SK-N-SH treated with all-trans-retinoic acid at 6 μM for 48 hours (cell line): ENCODE measurements at places on chromosomes 2 and 18.

- no peak for ATAC-seq
Measured at GRCh38 chr2:24559473-24560113, 68.5 kb downstream of the NCOA1 start.

DNA sequence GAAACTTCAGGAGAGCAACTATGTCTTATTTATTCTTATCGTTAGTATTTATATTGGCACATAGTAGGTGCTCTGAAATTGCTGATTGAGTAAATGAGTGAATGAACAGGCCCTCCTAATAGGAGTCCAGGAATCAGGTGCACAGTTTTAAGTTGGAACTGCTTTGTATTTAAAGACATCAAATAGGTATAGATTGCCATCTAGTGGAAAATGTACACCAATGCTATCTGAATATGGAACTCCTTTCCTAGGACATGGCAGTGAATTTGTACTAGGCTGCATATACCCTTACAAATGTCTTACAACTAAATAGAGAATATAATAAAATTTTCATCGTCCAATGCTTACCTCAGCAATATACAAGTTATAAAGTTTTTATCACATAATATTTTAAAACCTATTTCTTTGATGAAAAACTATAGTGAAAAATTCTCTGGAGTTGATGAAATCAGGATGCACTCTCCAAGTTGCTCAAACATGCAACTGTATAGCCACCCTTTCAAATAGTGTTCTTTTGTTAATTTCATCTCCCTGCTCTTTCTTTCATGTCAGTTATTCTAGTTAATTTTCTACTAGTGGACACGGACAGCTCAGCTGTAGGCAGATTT is 318.9 kb upstream of the SYT4 start:
- peak; percentile 95 for ATAC-seq

DNA sequence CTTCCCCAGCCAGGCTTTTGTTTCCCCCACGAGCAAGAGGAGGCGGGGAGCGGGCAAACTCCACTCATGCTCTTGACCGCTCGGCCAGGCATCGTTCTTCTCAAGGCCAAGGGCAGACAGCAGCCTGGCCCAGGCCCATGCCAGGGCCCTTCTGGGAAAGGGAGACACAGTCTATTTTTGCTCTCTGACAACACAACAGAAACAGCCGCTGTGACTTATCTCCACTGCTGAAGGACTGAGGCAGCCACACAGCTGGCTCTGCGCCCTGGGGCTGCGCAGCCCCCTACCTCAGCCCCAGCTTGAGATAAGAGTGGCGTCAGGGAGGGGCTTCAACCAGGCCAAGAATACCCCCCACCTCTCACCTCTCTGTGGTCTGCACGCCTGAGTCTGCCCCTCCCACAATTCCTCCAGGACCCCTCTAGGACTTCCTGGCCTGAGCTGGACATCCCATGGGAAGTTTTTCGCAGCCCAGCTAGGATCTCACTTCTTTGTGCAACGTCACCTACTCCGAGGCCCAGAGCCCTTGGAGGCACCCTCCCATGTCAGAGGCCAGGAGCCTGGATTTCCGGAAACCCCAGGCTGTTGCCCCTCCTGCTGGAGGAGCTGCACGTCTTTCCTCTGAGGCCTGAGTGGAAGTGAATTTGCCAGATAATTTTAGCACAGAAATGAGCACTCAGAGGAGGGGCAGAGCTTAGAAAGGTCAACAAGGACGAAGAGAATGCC is 118.9 kb upstream of the OTOS start:
- ATAC-seq, result no peak

GRCh38 chr18:13486284-13486683 is 240.1 kb downstream of the FAM210A start:
- ATAC-seq, result no peak

DNA sequence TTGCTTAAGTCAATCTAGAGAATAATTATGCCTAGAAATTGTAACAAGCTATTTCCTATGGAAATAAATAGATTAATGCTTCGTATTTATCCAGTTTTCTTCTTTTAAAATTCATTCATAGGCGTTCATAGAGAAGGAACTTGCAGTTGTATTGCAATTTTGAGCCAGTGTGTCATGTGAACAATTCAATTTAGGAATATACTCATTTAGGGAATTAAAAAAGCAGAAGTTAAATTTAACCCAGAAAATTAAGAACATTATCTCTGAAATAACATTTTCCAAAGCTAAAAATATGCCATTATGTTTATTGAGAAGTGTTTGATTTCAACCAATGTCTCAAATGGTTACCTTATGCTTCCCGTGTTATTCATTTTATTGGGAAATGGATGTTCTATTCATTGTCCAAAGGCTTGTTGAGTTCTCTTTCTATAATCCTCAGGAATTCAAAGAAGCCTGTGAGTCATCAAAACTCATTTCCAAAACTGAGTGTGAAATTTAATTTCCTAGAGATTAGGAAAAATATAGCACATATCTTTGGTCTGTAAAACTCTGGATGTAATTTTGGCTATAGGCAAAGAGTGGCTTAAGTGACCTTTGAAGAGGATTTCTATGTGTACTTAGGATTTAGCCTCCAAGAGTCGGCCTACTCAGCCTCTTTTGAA is 99.7 kb downstream of the SLC8A1 start:
- no peak for ATAC-seq

GRCh38 chr2:8408560-8409460 is 273.0 kb upstream of the ID2 start:
- ATAC-seq, result no peak

DNA sequence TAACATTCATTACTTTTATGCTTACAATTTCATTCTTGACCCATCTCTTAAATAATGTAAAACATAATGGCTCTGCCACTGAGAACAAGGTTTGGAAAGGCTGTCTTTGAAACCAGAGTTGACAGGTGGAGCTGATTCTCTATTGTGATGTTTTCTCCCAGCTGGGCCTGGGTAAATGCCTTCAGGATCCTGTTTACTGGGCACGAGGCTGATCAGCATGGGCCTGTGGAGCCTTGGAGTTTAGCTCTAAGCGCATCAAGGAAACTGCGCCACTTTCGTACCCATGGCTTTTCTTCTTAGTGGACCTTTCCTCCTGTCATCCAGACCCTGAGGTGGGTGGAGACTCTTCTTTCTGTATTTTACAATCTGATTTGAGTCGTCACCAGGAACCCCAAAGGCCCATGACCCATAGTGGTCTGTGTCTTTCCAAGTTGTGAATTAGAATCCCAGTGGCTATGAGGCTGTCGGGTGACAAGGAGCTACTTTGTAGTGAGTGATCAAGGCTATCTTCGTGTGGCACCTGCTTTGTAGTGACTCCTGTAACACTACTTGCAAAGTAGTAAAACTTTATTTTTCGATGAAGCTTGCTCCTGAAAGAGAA is 123.1 kb downstream of the LPIN1 start:
- no peak for ATAC-seq

- ATAC-seq, result no peak
Measured at GRCh38 chr18:59006461-59007067, 133.1 kb upstream of the SEC11C start.

GRCh38 chr2:178306352-178307073 is 112.2 kb downstream of the OSBPL6 start:
- ATAC-seq, result peak; percentile 93

DNA sequence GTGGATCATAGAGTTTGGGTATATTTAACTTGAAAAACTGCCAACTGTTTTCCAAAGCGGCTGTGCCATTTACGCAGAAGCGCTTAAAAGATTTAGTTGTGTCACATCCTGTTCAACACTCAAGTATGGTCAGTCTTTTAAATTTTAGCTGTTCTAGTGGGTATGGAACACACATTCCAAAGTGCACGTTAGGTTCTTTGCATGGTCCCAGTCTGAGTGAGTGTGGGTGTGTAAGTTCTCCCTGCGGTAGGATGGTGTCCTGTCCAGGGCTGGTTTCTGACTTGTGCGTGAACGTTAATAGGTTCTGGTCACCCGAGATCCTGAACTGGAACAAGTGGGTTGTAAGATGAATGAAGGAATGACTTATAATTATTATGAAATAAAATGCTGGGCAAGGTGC is 28.4 kb upstream of the IL36G start:
- ATAC-seq, result no peak

DNA sequence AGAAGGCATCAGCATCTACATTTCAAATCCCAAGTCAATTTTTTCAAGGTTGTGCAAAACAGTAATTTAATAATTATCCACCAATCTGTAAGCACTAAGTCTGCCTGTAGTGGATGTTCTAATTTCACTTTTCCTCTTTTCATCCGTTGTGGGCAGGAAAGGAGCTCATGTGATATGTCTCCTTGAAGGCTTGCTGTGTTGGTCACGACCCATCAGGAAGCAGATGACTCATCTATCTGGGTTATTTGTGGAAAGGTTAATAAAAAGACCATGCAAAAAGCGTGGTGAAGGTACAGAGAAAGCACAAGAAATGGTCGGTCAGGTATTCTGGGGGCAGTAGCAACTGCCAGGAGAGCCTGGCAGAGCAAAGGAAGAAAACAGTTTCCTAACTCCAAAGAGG is 476.7 kb upstream of the RAB6C start:
- no peak for ATAC-seq

DNA sequence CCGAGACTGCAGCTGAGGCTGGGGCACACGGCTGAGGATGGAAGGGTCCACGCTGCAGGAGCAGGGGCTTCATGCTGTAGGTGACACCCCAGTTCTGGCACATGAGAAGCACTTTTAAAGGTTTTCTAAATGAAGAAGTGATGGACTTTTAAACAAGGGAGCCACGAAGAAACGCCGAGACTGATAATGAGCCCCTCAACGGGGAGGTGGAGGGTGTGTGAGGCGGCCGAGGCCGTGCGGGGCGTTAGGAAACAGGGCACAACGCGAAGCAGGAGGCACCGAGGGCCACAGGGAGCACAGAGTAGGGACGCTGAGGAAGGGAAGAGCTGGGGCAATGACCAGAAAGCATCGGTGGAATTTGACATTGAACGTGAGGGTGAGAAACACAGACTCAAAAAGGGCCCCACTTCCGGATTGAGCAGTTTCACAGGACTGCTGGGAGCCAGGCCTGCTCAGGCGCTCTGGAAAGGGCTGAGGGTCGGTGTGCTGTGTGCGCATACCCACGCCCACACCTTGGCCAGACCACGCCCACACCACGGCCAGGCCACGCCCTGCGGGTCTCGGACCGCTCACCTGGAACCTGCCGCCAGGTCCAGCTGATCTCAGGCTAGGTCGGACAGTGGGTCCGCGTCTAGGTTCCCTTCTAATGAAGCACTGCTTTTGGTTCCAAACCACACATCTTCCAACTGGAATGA is 115.7 kb downstream of the GYPC start:
- no peak for ATAC-seq

- no peak for ATAC-seq
Measured at GRCh38 chr2:239689985-239690384, 289.2 kb upstream of the HDAC4 start.

DNA sequence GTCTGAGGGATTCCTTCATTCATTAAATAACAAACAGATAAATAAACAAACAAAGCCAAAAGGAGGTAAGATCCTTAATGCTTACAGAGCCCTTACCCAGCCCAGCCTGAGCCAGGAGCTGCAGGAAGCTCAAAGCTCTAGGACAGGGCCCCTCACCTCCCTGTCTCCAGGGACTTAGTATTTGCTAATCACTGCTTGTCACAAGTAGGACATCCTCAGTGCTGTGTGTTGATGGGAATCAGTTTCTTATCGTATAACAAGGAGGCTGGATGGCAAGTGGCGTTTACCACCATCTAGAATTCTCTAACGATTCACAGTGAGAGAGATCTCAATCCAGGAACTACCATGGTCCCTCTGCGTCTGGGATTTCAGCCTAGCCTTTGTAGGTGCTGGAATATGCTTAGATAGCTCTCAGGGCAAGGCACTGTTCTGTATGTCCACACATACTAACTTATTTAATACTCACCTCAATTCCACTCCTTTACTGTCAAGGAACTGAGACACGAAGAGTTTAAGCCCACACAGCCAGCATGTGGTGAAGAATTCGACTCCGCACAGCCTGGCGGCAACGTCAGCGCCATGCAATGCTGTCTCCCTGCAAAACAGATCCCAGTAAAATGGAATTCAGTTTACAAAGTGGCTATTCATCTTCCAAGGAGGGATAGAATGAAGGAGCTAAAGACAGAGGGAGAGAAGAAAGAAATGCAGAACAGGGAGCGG is 164.8 kb downstream of the MYCN start:
- ATAC-seq, result no peak

DNA sequence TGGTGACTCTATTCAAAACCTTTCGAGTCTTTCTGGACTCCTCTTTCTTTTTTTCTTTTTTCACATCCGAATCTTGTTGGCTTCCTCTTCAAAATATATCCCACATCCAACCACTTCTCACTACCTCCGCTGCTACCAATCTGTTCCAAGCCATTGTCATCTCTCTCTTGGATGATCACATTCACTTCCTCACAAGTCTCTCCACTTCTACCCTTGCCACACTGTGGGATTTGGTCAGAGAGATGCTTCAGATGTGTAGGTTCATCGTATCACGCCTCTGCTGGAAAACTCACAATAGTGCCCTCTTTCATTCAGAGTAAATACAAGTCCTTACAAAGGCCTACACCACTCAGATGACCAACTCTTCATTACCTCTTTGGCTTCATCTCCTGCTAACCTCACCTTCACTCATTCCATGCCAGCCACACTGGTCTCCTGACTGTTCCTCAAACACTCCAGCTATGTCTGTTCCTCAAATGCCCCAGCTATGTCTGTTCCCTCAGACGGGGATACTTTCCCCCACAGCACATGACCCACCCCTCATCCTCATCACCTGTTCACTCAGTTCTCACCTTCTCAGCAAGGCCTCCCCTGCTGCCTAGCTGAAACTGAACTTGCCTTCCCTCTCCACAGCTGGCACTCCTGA is 67.2 kb upstream of the PELI1 start:
- no peak for ATAC-seq

- ATAC-seq, result no peak
Measured at GRCh38 chr2:213227458-213227857, 56.8 kb upstream of the SPAG16 start.

DNA sequence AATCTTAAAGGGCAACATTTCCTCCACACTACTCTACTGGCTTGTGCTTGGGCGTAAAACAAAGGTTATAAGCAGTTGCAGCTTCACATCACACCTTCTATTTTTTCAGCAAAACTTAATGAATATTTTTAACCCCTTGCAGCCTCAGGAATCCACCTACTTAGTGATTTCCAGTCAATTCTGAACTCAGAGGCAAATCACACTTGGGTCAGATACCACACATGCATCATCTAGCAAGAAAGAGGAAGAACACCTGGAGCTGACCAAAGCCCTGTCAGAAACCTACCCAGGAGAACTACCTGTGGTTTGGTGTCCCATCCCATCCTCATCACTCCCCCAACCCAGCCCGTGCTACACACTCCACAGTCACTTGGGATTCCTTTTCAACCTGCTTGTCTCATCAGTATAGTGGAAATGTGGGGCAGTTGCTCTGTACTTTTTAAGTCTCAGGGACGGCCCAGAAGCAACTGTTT is 25.5 kb downstream of the PIAS2 start:
- no peak for ATAC-seq

DNA sequence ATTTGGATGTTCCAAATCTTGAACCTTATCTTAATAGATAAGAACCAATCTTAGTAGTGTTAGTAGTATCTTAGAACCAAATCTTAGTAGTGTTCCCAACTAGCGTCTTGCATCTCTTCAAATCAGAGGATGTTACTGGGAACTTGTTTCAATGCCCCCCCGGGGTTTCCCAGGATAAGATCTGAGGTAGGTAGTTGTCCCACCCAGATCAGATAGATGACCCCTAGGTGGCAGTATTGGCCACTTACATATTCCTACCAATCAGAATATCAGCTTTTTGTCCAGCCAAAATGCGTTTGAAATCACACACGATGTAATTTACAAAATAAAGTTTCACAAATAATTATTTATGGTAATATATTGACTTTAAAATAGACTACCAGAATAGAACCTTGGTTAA is 314.8 kb downstream of the MBD2 start:
- no peak for ATAC-seq

- ATAC-seq, result no peak
Measured at GRCh38 chr18:22088996-22089640, 80.3 kb upstream of the GATA6 start.

- ATAC-seq, result no peak
Measured at GRCh38 chr18:39842366-39842914, 2112.6 kb upstream of the PIK3C3 start.
